ENCODE measurements at places on chromosomes 11 and 22.

- DNase-seq: peak; percentile 25
Measured at GRCh38 chr22:26756675-26757293, 99.4 kb downstream of the MIAT start.

DNA sequence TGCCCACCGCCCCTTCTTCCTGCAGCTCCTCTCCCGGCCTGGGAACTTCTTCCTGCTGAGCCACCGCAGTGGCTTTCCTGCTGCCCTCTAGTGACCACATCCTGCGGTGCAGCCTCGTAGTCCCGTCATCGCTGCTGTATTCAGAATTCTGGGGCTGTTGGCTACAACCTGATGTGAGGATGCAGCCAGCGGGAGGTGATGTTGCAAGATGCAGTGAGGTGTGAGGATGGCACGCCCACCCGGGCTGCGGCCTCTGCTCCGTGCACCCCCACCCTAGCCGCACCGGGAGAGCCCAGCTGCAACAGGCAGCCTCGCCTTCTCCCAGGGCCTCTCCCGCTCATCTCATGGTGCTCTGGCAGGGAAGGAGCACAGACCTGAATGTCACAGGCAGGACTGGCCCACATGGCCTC, 10.1 kb downstream of the CHST1 start:
- DNase-seq: peak; percentile 77

DNA sequence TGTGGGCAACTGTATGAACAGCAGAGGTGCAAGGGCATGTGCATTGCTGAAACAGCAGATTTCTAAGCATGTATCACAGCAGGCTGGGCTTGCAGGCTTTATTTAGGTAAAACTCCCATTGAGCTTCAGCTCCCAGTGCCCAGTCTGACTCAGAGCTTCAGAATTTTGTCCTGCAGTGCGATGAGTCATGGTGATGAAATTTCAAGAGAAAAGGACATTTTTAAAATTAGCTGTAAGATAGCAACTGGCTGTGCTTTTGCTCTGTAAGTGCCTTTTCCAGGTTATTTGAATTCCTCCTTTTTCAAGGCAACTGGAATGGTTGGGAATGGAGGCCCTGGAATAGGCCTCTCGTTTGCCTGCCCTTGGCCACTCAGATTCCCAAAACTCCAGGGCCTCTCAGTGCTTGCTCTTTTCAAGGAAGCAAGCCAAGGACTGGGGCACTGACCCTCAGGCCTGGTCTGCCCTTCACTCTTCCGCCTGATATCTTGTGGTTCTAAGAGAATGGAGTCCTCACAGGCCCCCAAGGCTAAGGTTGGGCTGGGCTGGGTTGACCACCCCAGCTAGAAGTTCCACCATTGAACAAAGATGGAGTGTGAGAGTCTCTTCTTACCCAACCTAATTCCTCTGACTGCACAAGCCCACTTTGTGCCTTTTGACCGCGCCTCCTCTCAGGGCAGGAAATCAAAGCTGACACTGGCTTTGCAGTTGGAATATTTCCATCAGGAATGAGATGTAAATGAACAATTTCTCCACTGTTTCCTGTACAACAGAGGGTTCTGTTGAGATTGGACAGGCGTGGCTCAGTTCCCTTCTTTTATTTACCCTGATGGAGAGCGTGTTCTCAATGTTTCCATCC, 59.5 kb upstream of the PRSS23 start:
- DNase-seq: peak; percentile 60

GRCh38 chr11:26572770-26573402, 823 bp upstream of the MUC15 start:
- no peak for DNase-seq

- no peak for DNase-seq
Measured at GRCh38 chr11:18608376-18608775, 8.8 kb downstream of the MISFA start.

- DNase-seq: no peak
Measured at GRCh38 chr22:19120829-19121630, 1.2 kb downstream of the DGCR2 start.

- no peak for DNase-seq
Measured at GRCh38 chr22:29569011-29569678, 11.8 kb downstream of the NIPSNAP1 start.

- DNase-seq: no peak
Measured at GRCh38 chr22:37943136-37943824, 10.1 kb downstream of the C22orf23 start.
